ENCODE measurements at places on chromosomes 1 and 21. TPM values are rescaled to one million over a fixed set of nuclear protein-coding genes. Genes with fewer than 3 reads are reported as not detected.

DNA sequence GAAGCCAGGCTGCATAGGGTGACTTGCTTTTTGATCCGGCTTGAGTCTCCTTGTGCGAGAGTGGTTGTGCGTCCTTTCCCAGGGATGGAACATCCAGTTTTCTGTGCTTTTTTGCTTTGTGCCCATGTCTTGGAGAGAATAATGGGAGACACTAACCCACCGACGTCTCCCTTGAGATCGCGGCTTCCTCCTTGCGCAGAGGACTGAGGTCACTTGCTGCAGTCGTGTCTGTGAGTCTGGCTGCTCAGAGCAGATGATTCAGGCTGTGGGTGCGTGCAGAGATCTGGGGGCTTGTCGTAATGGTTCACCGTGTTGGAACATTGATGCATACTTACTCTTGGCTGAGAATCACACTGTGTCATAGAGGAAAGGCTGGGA is 164.5 kb upstream of the CACNA1E start:
- no peak for DNase-seq

DNA sequence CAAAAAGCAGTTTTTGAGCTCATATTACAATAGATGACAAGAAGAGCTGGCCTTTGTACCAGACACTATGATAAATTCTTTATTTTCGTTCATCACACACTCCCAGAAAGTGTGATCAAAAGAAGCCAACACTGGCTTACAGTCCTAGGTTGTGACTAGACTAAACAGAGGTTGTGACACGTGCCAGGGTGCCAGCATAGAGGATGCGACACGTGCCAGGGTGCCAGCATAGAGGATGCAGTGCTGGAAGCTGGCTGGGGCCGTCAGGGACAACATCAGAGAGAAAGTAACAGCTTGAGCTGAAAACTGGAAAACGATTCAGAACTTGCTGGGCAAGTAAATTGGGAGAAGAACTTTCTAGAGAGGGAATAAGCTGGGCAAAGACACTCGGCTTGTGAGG is 2.2 kb downstream of the MTARC1 start:
- DNase-seq, result no peak

- no peak for DNase-seq
These were observed 61.7 kb downstream of the KCNN3 start for GRCh38 chr1:154808261-154808908.

IVL gene
- total RNA-seq, result not detected

GRCh38 chr1:71582673-71583072 is 501.8 kb upstream of the ZRANB2 start:
- no peak for DNase-seq

DNA sequence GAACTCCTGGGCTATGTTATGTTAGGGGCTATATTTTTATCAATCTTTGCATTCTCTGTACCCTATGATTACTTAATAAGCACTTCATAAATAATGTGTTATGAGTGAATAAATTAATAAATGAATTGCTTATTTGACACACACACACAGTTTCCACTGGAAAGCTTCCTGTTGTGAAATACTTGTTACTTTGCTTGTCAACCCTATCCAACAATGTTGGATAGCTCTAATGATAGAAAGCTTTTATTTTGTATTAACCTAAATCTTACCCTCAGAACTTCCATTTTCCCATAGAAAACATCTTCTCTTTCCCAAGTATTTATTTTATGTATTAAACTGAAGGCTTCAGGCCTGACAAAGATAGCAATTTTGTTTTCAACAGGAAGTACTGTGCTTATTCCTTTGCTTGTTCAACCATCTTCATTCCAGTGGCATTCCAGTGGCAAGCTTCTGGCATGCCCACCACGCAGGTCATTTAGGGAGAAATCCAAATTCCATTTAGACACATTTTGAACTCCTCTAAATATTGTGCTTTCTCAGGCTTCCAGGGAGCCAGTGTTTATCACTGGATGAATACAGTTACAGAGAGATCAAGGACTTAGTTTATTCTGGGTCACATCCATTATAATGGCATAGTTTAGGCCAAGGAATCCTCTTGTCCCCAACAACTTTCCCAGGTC is 134.4 kb downstream of the TGFB2 start:
- no peak for DNase-seq

GBP6 gene
- not detected for total RNA-seq

- DNase-seq, result no peak
These were observed 48.5 kb downstream of the UTP25 start for GRCh38 chr1:209876078-209876800.

GRCh38 chr21:45396620-45396995 is 8.4 kb upstream of the COL18A1 start:
- DNase-seq, result no peak

DNA sequence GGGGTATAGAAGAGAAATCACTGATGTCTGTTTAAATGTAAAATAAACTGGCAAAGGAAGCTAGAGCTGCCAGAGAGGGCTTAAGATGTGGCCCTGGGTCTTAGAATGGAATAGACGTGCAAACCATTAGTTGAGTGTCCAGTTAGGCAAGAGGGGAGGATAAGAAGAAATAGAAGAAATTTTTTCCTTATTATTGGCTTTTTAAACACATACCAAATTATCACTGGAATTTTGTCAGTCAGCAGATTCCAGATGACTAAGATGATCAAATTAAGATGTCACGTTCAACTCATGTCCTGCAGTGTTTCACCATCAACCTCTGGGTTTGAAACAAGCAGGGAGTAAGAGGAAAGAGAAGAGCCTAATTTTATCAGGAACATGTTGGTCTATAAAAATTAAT is 71.6 kb upstream of the C1orf21 start:
- DNase-seq, result no peak

DNA sequence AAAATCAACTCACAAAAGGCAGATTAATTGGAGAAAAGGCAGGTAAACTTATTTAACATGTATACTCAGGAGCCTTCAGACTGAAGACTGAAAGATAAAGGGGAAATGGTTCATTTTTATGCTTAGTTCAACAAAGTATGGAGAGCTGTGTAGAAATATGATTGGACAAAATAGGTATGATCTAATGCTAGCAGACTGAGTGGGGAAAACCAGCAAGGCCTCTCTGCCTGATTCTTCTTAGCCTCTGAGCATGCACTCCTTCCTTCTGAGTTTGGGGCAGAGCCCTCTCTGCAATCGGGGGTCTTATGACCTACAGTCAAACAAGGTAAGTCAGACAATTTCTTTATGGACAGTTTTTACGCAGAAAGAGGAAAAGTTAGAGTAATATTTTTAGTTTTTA is 38.8 kb upstream of the SUCO start:
- DNase-seq, result no peak

DNA sequence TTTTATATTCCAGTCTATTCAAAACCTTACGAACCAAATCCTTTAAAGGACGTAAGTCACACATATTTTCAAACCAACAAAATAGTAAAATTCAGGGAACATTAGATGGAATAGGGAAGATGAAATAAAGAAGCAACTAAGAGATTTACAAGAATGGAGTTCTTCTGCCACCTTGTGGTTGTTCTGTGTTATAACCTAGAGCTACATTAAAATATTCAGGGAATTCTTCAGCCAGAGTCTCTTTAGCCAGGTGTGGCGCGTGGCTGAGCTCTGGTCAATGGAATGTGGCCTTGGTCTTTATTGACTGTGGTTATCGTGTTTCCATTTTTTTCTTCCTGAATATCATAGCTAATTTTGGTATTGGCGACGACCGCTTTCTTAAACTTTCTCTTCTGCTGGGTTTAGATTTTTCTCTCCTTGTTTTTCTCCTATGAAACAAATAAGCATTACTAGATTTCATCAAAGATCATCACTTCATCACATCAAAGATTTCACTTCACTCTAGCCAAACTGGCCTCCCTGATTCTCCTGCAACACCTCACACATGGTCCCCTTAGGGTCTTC is 221.3 kb downstream of the MRPL39 start:
- DNase-seq, result peak; percentile 85

DNA sequence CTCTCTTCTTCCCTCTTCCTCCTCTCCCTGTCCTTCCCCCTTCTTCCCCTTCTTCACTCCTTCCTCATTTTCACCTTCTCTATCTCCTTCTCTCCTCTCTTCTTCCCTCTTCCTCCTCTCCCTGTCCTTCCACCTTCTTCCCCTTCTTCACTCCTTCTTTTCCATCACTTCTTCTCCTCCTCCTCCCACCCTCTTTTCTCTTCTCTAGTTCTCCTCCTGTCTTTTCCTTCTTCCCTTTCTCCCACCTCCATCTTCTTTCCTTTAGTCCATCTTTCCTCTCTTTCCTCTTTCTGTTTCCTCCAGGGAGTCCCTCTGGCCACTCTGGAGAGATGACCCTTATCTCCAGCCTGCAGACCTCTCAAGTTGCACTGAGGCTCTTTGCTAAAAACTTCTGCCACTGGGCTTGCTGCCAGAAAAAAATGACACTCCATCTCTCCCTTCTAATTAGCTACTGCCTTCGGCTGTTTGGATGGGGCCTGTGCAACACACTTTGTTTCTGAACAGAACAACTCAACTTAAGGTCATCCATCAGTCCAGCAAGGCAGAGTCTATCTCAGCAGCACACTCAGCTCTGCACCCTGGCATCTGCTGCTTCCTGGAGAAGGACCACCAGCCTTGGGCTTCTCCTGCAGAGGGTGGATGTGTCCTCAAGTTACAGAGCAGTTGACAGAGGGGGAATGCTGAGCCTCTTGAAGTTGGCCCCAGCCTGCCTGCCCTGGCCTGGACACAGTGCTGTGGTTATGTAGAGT is 538.8 kb downstream of the MATN1 start:
- DNase-seq, result no peak

DNA sequence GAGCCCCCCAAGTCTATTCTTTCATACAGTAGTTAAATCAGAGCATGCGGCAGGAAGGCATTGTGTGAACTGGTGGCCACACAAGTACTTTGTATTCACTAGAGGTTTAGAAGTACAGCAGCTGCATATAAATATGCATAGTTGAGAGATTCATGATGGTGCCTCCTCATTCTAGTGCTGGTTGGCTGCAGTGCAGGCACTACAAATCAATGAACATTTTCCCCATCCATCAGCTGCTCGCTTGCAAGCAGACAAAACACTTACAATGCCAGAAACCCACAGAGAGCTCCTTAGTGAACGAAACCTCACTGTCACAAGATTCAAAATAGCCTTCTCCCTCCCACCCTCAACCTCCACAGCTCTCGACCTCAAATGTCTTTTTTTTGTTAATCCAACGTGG is 726.2 kb downstream of the USP25 start:
- peak; percentile 37 for DNase-seq

TMEM52 gene
- 0.50 TPM for total RNA-seq

- peak; percentile 55 for DNase-seq
These were observed 514 bp downstream of the TPRG1L start for GRCh38 chr1:3625151-3625907.

GRCh38 chr1:180136331-180136967 is 18.2 kb upstream of the QSOX1 start:
- no peak for DNase-seq
